HCT116 (cell line): ENCODE measurements at places on chromosomes 12 and 14. TPM values are rescaled to one million over a fixed set of nuclear protein-coding genes. Genes with fewer than 3 reads are reported as not detected.

- no peak for DNase-seq
Measured at GRCh38 chr14:61460718-61461611, 139.6 kb downstream of the PRKCH start.

GRCh38 chr12:43789941-43790340, 16.2 kb downstream of the TWF1 start:
- DNase-seq, result no peak

AKAP6 gene
- total RNA-seq, result 1.9 TPM

DNA sequence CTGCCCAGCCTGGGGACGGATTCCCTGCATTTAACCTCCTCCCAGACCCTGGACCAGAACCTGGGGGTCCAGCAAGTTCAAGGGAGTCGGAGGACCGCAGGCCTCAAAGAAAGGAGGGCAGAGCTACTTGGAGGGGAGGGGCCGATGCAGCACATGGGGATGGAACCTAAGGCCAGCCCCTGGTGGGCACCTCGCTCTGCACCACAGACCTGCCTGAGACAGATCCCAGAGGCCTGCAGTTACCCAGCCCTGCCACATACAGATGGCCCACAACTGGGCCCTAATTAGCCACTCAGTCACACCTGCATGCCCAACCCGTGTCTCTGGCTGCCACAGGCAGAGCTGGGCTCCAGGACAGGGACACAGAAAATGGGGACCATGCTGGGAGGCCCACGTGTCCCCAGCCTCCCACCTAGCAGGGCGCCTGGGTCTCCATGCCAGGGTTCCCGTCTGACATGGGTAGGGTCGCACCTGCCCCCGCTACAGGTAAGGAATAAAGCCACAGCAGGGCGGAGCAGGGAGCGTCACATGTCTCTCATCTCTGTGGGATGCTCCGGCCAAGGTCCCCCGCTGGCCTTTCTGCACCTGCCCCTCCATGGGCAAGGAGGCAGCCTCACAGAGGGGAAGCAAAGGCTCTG, 16.7 kb downstream of the AKT1 start:
- no peak for DNase-seq

- DNase-seq, result no peak
Measured at GRCh38 chr12:81570234-81570633, 188.9 kb downstream of the PPFIA2 start.

SPX gene
- 0.76 TPM for total RNA-seq

DNA sequence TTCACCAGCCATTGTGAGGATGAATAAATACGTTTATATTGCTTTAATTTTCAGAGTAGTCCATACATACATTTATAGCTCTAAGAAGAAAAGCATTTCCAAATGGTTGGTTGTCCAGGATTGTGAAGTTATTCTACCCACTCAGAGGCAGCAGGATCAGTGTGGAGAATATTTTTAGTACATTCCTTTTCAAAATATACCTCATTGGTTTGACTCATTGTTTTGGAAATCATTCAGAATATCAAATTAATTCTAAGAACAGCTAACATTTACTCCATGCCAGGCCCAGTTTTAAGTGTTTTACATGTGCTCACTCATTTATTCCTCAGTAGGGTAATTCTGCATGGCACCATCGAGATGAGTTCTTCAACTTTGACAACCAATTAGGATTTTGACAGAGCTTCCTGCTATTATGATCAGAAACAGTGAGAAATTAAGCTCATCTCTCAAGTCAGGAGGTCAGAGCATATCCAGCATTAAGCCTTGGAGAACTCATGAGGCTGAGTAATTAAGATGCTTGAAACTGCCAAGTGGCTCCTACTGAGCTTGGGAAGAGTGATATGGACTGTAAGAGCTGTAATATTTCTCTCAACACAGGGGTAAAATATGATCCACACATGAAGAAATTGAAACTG, 153.3 kb upstream of the CLEC14A start:
- DNase-seq, result no peak

GRCh38 chr14:29857551-29857950, 70.1 kb downstream of the PRKD1 start:
- no peak for DNase-seq

- DNase-seq, result no peak
Measured at GRCh38 chr14:32426586-32427388, 97.7 kb downstream of the AKAP6 start.

HOXC11 gene
- total RNA-seq, result 0.22 TPM

- DNase-seq, result no peak
Measured at GRCh38 chr12:11238275-11238674, 31.2 kb downstream of the PRB3 start.

- DNase-seq, result no peak
Measured at GRCh38 chr14:103529383-103530365, 678 bp downstream of the TRMT61A start.

DNA sequence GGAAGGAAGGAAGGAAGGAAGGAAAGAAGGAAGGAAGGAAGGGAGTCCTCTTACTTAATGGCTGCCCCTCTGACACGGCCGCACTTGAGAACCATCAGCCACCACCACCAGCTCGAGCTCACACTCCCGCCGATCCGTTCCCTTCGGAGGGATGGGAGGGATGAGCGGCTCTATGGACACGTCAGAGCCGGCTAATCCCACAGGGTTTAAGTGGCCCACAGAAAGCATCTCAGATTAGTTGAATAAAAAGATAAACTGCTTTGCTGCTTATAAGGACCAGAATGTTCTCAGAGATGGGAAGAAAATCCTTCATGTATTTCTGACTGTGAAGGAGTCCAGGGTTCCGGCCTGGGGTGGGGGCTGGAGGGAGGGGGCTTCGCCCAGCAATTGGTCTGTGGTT, 31.1 kb downstream of the PRIMA1 start:
- DNase-seq, result no peak

DNA sequence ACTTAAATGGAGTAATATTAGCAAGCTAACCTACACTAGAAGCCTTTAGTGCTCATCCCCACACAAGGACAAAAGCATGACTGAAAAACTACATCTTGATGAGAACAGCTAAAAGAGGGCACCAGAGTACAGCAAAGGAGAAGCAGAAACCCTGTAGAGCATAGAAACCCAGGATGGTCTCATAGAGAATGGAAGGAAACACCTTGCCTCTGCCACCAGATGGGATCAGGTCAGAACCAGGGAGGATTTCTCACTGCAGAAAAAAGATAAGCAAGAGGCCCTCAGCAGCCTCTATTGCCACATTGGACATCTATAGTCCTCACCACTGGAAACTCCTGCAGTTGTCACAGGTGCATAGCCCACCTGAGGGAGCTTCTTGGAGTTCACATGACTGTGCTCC, 13.6 kb upstream of the ZNF705A start:
- DNase-seq, result no peak
